Testis (tissue), 5 donors: ENCODE measurements at places on chromosomes 1 and 21.

- DNase-seq, result no peak
- H3K36me3 ChIP-seq, result no peaks in the 10 kb centered on the region
- H3K4me1 ChIP-seq, result no peaks in the 10 kb centered on the region
- H3K27me3 ChIP-seq, result no peaks in the 10 kb centered on the region
- no peak overlapping the region for H3K27ac ChIP-seq
Observed at GRCh38 chr1:29832936-29833335, 596.6 kb downstream of the PTPRU start.

- no peak overlapping the region for H3K4me3 ChIP-seq
- no peak for DNase-seq
- no peak overlapping the region for H3K27ac ChIP-seq
- H3K4me1 ChIP-seq, result no peaks in the 10 kb centered on the region
Observed at GRCh38 chr1:119188926-119189325, 48.5 kb upstream of the WARS2 start.

GRCh38 chr21:45109831-45110492 is 35.6 kb downstream of the ADARB1 start:
- H3K27ac ChIP-seq, result no peak overlapping the region
- peaks cover 3% of the 10 kb centered on the region for H3K4me1 ChIP-seq
- H3K27me3 ChIP-seq, result no peaks in the 10 kb centered on the region
- no peak for DNase-seq
- H3K4me3 ChIP-seq, result no peak overlapping the region
- no peaks in the 10 kb centered on the region for H3K36me3 ChIP-seq

DNA sequence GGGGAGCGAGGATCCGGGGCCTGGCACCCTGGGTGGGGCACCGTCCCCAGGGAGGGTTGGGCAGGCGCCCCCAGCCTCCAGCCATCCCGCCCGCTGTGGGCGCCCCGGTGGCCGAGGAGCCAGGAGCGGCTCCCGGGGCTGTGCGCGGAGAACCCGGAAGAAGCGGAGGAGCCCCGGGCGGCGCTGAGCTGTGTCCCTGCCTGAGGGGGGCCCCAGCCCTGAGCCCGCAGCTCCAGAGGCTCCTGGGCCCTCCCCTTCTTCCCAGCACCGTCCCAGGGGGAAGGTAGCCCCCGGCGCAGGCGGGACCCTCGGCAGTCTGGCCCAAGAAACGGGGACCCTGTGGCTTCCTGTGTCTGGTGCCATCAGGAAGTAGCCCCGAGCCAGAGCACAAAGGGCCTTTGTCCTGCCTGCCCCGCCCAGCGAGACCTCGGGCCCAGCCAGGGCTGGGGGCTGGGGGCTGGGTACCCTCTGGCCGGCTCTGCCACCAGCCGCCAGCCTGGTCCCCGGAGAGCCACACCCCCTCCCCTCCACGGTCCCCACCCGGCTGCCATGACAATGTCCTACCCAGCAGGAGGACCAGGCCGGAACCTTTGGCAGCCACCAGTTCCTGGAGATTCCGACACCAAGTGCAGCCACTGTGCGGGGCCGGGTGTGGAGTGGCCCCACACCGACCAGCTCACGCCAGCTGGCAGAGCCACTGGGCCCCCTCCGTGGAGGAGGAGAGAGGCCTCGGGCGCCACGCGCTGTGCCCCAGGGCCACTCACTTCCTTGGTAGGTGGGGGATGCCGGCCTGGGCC is 15.6 kb upstream of the TTLL10 start:
- H3K4me3 ChIP-seq, result peak overlapping the region; percentile 13
- no peaks in the 10 kb centered on the region for H3K27me3 ChIP-seq
- peak; percentile 61 for DNase-seq
- H3K4me1 ChIP-seq, result peaks cover 8% of the 10 kb centered on the region

GRCh38 chr1:45331436-45332345 is 5.0 kb downstream of the HPDL start:
- H3K4me1 ChIP-seq, result peaks cover 9% of the 10 kb centered on the region
- H3K27me3 ChIP-seq, result no peaks in the 10 kb centered on the region
- no peaks in the 10 kb centered on the region for H3K36me3 ChIP-seq
- DNase-seq, result no peak
- H3K4me3 ChIP-seq, result no peak overlapping the region

GRCh38 chr1:43783096-43783670 is 75.8 kb downstream of the ST3GAL3 start:
- H3K4me1 ChIP-seq, result no peaks in the 10 kb centered on the region
- DNase-seq, result no peak
- no peaks in the 10 kb centered on the region for H3K36me3 ChIP-seq
- no peaks in the 10 kb centered on the region for H3K27me3 ChIP-seq

- H3K27ac ChIP-seq, result no peak overlapping the region
- H3K36me3 ChIP-seq, result no peaks in the 10 kb centered on the region
- H3K4me3 ChIP-seq, result no peak overlapping the region
- no peak for DNase-seq
- no peaks in the 10 kb centered on the region for H3K4me1 ChIP-seq
Observed at GRCh38 chr1:161502641-161503393, 2.4 kb upstream of the FCGR2A start.

- H3K36me3 ChIP-seq, result no peaks in the 10 kb centered on the region
- no peak for DNase-seq
- no peak overlapping the region for H3K27ac ChIP-seq
- no peaks in the 10 kb centered on the region for H3K27me3 ChIP-seq
- H3K4me1 ChIP-seq, result no peaks in the 10 kb centered on the region
Observed at GRCh38 chr21:45051580-45052434, 22.6 kb upstream of the ADARB1 start.

GRCh38 chr1:90711696-90712095 is 5.4 kb downstream of the BARHL2 start:
- no peak overlapping the region for H3K27ac ChIP-seq
- no peak for DNase-seq
